ENCODE measurements at places on chromosomes 5 and 9. TPM values are rescaled to one million over a fixed set of nuclear protein-coding genes. Genes with fewer than 3 reads are reported as not detected.

The LCN10 gene
- not detected for total RNA-seq

The CCDC171 gene
- 2.2 TPM for total RNA-seq

The SLC34A1 gene
- total RNA-seq = not detected

The PAPPA gene
- total RNA-seq = not detected

The GDA gene
- total RNA-seq = not detected

Data from mammary epithelial cell (primary cell).